Activated T-cell treated with anti-CD3 and anti-CD28 coated beads, Interleukin-2, amount 50 U/mL, for 24 hours (primary cell): ENCODE measurements at places on chromosomes 6 and 20.
A peak's percentile ranks its signal among the peaks of the same experiment; 100 is the strongest.

- H3K4me1 ChIP-seq, result no peaks in the 10 kb centered on the region
- H3K4me3 ChIP-seq, result no peak overlapping the region
- no peaks in the 10 kb centered on the region for H3K27me3 ChIP-seq
- H3K36me3 ChIP-seq, result no peaks in the 10 kb centered on the region
- no peak overlapping the region for H3K27ac ChIP-seq
Measured at GRCh38 chr6:146111881-146112450, 83.1 kb downstream of the GRM1 start.

- DNase-seq, result no peak
- no peaks in the 10 kb centered on the region for H3K27me3 ChIP-seq
- H3K4me1 ChIP-seq, result peaks cover 56% of the 10 kb centered on the region
- peaks cover 84% of the 10 kb centered on the region for H3K36me3 ChIP-seq
- no peak overlapping the region for H3K4me3 ChIP-seq
Measured at GRCh38 chr6:127290391-127291265, 24.0 kb downstream of the RNF146 start.

DNA sequence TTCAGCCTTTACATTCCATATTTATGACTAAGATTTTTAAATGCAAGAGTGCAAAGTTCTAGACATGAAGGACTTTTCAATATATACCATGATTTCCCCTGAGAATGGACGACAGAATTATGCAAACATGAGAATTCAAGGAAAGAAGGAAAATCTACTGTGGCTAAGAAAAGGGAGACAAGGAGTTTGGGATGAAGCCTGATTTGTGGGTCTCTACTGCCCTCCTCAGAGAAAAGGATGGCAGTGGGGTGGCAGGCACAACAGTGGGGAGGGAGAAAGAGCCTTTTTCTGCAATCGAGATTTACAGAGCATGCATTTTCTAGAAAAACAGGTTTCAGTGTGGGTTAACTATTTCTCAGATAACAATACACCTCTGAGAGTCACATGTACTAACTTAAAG is 466.9 kb upstream of the NRSN1 start:
- H3K4me3 ChIP-seq, result no peak overlapping the region
- H3K4me1 ChIP-seq, result no peaks in the 10 kb centered on the region
- H3K27ac ChIP-seq, result no peak overlapping the region
- H3K27me3 ChIP-seq, result no peaks in the 10 kb centered on the region
- no peaks in the 10 kb centered on the region for H3K36me3 ChIP-seq
- DNase-seq, result no peak

- H3K27ac ChIP-seq, result peak overlapping the region; percentile 31
- H3K4me3 ChIP-seq, result no peak overlapping the region
- H3K4me1 ChIP-seq, result peaks cover 8% of the 10 kb centered on the region
Measured at GRCh38 chr6:116651916-116652315, 16.6 kb downstream of the ZUP1 start.

DNA sequence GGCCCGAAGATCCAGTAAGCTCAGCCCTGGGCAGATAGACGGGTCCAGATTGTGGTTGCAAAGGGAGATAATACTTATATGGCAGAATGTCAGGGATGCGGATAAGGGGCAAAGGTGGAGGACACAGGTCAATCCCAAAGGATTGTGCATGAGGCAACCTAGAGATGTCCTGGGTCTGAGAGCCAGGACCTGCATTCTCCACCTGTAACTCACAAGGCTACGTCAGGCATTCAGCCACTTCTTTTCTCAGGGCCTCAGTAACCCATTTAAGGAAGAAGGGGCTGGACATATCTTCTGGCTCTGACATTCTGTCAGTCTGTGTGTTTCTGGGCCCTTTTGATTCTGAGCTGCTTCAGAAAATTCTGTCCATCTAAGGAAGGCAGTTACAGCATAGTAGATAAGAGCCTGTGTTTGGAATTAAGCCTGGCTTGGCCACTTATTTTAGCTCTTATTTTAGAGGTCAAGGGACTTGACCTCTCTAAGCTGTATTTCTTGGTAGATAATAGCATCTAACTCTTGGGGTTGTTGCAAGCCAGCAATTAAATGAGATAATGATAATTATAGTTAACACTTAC is 40.2 kb downstream of the CNBD2 start:
- no peaks in the 10 kb centered on the region for H3K36me3 ChIP-seq
- H3K27me3 ChIP-seq, result peaks cover 8% of the 10 kb centered on the region
- H3K27ac ChIP-seq, result no peak overlapping the region

GRCh38 chr6:167682125-167682524 is 144.6 kb upstream of the AFDN start:
- H3K4me3 ChIP-seq, result no peak overlapping the region
- no peak for DNase-seq

- no peak for DNase-seq
- no peak overlapping the region for H3K4me3 ChIP-seq
- peaks cover 16% of the 10 kb centered on the region for H3K36me3 ChIP-seq
- H3K27ac ChIP-seq, result no peak overlapping the region
- H3K4me1 ChIP-seq, result peaks cover 15% of the 10 kb centered on the region
Measured at GRCh38 chr20:21175433-21175832, 49.6 kb downstream of the KIZ start.

DNA sequence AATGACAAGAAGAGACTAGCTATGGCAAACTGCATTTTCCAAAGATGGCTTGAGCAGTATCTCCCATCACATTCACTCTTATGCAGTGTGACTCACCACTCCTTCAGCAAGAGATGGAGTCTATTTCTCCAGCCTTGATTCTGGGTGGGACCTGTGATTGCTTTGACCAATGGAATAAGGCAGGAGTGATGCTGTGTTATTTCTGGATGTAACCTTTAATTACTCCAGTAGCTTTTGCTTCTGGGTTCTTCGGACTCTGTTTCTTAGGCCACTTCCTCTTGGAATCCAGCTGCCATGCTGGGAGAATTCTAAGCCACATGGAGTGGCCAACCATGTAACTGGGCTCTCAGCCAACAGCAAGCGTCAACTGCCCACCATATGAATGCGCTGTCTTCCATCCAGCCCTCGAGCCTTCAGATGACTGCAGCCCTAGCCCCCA is 50.7 kb downstream of the TGM2 start:
- no peaks in the 10 kb centered on the region for H3K27me3 ChIP-seq
- no peak overlapping the region for H3K27ac ChIP-seq
- DNase-seq, result no peak

DNA sequence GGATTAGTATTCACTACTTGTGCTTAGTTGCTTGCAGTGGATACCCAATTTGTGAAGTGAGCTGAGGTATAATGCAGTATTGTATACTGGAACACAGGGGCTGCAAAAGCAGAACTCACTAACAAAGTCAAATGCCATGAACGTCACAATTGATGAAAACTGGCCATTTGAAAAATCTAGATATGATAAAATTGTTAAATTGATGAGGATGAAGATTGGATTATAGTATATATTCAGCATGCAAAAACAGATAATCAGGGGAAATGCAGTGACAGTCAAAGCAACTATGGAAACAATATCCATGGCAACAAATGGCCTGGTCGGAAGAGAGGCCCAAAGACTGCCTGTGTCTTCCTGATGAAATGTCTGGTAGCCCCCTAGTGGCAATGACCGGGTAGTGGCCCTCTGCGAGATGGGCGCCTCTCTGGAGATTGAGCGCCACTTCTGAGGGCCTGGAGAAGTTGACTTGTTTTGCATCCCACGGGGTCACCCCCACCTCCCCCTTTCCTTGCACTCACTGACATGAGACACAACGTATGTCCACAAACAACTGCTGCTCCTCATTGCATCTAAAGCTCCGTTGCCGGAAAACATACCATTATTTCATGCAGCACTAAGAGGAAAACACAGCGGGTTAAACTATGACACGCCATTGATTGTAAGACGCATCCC is 43.6 kb downstream of the C6orf15 start:
- H3K4me3 ChIP-seq, result no peak overlapping the region
- H3K4me1 ChIP-seq, result peaks cover 5% of the 10 kb centered on the region

DNA sequence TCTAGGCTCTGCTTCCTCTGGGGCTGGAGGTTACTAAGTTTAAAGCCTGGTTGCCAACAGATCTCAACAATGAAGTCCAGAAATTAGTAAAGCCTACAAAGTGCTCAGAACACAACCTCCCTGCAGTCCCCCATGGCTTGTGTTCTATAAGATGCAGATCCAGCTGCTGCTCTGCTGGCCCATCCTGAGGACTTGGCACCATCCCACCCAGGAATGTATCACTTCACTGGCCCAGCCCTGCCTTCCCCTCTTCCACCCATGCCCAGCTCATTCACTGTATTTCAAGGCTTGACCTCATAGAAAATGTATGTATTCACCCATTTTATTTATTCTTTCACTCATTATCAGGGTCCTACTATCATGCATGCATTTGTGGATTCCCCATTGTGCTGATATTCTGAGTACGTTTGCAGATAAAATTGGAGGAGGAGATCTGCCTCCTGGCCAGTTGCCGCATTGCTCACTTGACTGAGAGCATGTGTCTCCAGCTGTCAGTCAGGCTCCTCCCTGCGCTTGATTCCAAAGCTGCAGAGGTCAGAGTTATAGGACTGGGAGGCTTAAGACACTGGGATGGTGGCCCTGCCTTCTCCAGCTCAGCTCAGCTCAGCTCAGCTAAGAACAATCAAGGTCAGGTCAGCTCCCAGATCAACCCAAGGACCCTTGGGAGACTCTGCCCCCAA is 104.8 kb downstream of the MAFB start:
- no peak overlapping the region for H3K4me3 ChIP-seq
- no peak for DNase-seq
- no peaks in the 10 kb centered on the region for H3K4me1 ChIP-seq
- no peaks in the 10 kb centered on the region for H3K36me3 ChIP-seq
- H3K27me3 ChIP-seq, result peaks cover 10% of the 10 kb centered on the region
